ENCODE measurements at places on chromosomes 16 and 17.
A peak's percentile ranks its signal among the peaks of the same experiment; 100 is the strongest.

- DNase-seq: no peak
These were observed 65.8 kb downstream of the RMI2 start for GRCh38 chr16:11411059-11411550.

DNA sequence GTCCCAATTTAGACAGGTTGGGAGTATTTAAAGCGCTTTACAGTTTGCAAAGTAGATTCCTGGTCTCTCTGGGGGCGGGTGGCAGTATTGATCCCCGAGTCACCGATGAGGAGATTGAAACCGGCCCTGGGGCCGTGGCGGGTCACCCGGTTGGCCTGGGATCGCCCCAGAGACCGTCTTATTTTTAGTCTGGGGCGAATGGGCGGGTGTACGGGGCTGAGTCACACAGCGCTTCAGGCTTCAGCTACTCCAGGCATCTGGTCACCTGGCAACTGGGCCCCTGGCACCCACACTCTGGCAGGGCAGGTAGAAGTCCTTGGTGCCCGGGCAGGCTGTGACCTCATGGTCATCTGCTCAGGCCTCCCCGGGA is 669 bp downstream of the MIEF2 start:
- no peak for DNase-seq

- DNase-seq: no peak
These were observed 12.3 kb downstream of the ENPP7 start for GRCh38 chr17:79742951-79743476.

GRCh38 chr17:59018019-59018418 is 88.7 kb downstream of the TRIM37 start:
- no peak for DNase-seq

GRCh38 chr17:37510056-37510455 is 20.4 kb downstream of the DUSP14 start:
- DNase-seq: no peak

DNA sequence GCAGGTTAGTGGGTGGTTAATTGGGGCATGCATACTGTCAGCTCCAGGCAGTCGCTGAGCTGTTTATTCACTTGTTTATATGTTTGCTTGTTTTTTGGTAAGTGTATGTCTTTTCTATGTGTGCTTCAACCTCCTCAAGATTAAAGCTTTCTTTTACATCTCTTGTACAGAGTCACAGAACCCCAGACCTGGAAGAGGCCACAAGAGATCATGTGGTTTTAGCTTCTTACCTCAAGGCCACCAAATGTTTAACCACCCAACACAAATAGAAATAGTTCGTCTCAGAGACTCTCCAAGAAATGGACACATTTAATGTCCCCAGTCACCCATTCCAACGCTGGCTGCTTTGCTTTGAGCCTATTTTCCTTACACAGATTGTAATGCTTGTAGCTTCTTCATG is 11.8 kb upstream of the TMEM98 start:
- no peak for DNase-seq

DNA sequence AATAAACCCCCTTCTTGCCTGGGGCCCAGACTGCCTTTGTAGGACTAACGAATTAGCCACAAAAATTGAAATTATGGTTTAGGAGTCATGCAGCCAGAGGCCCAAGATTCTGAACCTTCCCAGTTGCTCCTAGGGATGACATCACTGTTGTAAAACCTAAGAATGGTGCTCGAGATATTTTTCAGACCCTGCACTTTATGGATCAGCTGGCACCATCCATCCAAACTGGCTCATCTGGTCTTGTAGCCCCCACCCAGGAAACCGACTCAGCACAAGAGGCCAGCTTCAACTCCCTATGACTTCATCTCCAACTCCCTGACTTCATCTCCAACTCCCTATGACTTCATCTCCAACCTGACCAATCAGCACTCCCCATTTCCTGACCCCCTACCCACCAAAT is 10.9 kb upstream of the EVPL start:
- no peak for DNase-seq

DNA sequence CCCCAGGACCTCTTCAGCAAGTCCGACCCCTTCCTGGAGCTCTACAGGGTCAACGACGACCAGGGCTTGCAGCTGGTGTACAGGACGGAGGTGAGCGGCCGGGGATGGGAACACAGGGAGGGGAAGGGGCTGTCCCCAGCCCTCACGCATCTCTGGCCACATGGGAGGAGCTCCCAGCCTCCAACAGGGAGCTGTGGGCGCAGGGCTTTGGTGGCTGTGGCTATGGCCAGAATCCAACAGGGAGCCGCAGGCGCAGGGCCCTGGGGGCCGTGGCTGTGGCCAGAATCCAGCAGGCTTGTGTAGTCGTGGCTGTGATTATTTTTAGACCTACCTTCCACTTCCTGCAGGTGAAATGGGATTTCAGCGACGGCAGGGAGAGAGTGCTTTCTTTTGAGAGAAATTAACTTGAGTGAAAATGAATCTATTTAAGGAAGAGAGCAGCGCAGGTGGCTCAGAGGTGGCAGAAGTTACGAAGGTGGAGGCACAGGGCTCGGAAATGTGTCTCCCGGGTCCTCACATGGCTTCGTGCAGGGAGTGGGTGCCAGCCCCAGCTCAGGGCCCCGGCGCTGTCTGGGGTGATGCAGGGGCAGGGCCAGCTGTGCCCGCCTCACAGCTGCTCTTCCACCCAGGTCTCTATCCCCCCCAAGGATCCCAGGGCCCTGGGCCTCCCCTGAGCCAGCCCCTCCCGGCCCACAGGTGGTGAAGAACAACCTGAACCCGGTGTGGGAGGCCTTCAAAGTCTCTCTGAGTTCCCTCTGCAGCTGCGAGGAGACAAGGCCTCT is 9.4 kb downstream of the CPNE7 start:
- no peak for DNase-seq

- no peak for DNase-seq
These were observed 369.1 kb downstream of the XYLT1 start for GRCh38 chr16:17101646-17102045.

DNA sequence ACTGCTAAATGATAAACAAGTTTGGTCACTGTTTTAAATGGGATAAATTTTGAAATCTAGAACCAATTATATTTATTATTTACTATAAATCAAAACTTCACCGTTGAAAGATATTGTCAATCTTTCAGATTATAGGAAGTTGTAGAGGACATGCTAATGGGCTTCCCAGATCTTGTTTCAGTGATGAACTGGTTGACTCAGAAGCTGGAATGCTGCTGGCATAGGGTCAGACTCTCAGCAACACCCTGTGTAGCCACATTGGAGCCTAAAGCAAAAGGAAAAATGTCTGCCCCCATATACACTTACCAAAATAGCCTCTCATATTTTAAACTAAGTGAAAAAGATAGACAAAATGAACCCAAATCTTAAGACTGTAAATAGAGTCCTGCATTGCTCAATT is 916.9 kb upstream of the SOX9 start:
- no peak for DNase-seq

DNA sequence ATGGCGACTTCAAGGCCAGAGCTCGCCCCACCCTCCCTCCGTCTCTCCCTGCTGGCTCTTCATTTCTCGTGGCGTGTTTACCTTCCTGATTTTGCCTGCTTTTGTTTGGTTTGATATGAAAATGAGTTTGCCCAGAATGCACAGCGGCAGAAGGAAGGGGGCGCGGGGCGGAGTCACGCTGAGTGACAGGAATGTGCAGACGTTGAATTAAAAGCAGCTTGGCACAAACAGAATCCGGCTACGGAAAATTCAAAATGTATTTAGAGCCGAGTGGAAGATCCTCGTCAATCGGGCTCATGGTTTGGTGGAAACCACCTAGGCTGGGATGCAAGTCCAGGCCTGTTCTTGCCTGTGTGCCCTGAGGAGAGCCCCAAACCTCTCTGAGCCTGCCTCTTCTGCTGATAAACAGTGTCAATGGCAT is 102.7 kb downstream of the SDK2 start:
- DNase-seq: no peak

GRCh38 chr16:78142788-78143187 is 43.3 kb downstream of the WWOX start:
- no peak for DNase-seq

GRCh38 chr16:67963662-67964321 is 4.6 kb downstream of the SLC12A4 start:
- no peak for DNase-seq

GRCh38 chr16:9996221-9996620 is 186.0 kb downstream of the GRIN2A start:
- no peak for DNase-seq

DNA sequence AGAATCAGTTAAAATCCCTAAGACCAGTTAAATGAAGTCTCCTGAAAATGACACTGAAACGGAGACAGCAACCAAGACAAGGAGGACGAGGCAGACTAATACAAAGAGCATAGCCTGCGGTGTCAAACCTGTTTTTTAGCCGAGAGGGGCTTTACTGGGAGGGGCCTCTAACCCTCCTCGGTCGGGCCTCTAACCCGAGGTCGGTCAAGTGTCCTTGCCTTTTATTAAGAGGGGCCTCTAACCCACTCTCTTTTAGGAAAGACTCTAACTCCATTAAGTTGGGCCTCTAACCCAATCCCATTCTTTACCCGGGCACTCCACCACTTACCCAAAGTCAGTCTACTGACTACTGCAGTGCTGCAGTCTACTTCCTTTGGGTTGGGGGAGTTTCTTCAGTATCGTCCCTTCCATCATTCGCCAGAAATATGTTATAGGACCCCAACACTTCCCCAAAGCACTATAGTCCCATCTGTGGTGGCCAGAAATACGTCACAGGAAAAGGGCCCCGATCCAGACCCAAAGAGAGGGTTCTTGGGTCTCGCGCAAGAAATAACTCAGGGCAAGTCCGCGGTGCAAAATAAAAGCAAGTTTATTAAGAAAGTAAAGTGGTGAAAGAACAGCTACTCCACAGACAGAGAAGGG is 39.2 kb upstream of the ARL4D start:
- no peak for DNase-seq

DNA sequence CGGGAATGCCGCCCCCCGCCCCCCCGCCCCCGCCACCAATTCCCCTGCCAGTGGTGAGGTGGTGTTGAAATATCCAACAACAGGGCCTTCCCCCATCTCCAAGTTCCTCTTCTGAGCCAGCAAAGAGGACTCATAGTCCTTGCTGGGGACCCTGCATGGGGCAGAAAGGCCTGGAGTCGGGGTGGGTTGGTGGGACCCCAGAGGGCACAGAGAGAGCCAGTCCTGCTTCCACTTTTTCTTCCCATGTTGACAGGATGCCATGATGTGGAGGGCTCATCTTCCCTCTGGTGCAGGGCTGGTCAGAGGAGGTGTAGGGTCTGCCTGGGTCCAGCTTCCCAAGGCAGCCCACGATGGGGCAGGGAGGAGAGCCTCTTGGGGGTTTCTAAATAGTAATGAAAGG is 49.0 kb upstream of the PIK3R6 start:
- DNase-seq: no peak

DNA sequence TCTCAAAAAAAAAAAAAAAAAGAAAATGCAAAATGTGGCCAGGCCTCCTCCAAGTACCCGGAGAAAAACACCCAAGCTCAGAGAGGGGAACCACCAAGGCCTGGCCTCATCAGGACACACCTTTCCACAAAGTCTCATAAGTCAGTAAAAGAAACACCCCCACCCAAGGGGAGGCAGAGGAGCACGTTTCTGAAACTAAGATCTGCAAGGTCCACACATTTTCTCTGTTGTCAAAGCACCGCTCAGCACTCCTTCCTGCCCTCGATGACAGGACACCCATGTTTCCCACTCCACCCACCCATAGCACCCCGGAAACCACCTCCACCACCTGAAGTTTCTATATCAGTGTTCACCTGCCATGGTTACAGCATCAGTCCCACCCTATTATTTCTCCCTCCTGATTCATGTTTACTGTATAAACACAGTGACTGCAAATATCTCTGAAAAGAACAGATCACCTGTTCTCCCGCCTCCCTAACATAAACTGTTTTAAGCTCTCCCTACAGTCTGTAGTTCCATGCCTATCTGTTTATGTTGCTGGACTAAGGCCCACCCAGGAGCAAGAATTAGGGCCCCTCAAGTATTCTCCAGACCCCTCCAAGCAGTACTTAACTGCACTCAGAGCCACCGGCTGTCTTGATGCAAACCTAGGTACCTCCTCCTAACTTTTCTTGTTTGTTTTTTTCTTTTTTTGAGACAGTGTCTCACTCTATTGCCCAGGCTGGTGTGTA is 2.0 kb downstream of the CORO7 start:
- DNase-seq: peak; percentile 70

DNA sequence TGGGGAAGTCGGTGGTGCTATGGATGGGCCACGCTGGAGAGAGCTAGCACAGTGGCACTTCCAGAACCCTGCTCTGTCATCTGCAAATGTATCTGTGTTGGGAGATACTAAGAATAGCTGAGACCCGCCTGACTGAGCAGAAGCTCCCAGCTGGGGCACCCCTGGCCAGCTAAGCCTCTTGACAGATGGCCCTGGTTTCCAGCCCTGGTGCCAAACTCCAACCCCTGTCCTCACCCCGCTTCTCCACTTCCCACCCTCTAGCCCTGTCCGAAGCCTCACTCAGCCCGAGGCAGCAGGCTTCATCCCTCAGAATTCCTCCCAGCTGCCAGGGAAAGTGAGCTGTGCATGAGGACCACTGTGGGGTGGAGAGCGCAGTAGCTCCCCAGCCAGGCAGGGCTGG is 124.4 kb downstream of the CCDC144A start:
- DNase-seq: no peak

GRCh38 chr16:82900559-82900958 is 273.8 kb downstream of the CDH13 start:
- DNase-seq: no peak

DNA sequence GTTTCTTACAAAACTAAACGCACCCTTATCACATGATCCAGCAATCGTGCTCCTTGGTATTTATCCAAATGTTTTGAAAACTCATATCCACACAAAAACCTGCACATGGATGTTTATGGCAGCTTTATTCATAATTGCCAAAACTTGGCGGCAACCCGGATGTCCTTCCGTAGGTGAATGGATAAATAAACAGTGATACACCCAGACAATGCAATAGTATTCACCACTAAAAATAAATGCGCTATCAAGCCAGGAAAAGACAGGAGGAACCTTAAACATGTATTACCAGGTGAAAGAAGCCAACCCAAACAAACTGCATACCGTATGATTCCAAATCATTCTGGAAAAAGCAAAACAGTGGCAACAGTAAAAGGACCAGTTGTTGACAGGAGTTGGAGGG is 10.0 kb downstream of the SPATA32 start:
- no peak for DNase-seq

GRCh38 chr17:63445571-63445953 is 544 bp downstream of the CYB561 start:
- DNase-seq: peak; percentile 79

Data from effector memory CD8-positive, alpha-beta T cell (primary cell).